NCI-H187 treated with DMSO at 0.1 percent for 48 hours (cell line): ENCODE measurements at places on chromosomes 16 and 17.

DNA sequence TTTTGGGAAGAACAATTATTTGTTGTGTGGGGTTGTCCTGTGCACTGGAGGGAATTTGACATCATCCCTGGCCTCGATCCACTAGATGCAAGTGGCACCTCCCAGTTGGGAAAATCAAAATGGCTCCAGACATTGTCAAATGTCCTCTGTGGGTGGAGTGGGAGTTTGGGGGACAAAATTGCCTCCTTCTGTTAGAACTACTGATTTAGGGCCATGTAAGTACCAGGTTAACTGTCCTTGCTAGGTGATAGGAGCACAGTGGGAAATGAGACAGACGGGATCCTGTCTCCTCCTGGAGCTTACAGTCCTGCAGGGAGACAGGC is 56.8 kb downstream of the ARHGAP23 start:
- no peak for DNase-seq

GRCh38 chr16:19555938-19556771 is 652 bp downstream of the VPS35L start:
- no peak for DNase-seq

DNA sequence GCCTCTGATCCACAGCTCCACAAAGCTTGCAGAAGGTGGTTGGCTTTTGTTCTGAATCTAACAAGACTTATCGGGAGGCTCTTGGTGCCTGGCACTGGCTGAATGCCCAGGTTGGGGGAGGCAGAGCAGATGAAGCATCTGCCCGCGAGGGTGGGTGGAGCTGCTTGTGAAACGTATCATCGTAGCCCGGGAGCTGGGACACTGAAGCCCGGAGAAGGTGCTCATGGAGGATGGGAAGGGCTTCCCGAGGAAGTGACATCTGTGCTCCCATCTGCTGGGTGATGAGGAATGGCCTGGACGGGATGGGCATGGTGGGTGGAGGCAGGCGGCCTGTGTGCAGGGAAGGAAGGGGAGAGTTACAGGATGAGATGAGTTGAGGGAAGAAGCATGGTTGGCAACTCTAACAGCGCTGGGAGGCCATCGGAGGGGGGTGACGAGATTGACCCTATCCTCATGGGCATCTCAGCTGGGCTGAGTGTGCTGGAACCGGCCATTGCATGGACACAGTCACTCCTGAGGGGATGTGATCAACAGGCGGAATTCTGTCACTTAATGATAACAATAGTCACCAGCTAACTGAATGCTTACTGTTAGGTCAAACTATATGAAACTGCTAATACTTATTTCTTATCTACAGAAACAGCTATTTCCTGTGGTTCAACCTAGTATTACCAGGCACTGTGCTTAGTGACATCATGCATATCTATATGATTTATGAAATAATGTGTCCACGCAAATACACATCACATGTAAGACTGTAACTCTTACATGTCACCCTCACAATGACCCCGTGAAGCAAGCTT is 102.7 kb downstream of the ABCC6 start:
- no peak for DNase-seq

- DNase-seq, result no peak
These were observed 277.5 kb upstream of the MYOCD start for GRCh38 chr17:12388226-12388625.

DNA sequence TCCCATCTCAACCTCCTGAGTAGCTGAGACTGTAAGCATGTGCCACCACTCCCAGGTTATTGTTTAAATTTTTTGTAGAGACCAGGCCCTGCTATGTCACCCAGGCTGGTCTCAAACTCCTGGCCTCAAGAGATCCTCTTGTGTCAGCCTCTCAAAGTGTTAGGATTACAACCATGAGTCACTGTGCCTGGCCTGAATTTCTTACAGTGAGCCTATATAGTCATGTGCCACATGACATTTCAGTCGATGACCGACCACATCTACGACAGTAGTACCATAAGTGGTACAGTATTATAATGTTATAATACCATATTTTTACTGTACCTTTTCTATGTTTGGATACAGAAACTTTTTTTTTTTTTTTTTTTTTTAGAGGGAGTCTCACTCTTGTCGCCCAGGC is 195.3 kb downstream of the STX8 start:
- DNase-seq, result no peak

DNA sequence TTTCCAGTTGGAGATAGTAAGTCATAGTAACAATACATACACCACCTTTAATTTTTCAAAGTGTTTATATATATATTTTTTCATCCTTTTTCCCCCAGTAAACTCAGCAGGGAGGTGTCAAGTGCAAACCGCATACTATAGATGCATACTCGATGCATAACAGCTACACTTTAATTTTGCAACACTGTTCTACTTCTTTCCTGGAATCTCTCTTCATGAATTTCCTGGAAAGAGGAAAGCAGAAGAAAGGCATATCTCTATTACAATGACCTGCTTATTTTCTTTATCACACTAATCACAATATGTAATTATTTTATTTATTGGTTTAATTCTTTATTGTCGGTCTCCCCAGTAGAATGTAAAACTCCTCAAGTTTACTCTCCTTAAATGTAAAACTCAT is 140.0 kb downstream of the SNX11 start:
- DNase-seq, result no peak

DNA sequence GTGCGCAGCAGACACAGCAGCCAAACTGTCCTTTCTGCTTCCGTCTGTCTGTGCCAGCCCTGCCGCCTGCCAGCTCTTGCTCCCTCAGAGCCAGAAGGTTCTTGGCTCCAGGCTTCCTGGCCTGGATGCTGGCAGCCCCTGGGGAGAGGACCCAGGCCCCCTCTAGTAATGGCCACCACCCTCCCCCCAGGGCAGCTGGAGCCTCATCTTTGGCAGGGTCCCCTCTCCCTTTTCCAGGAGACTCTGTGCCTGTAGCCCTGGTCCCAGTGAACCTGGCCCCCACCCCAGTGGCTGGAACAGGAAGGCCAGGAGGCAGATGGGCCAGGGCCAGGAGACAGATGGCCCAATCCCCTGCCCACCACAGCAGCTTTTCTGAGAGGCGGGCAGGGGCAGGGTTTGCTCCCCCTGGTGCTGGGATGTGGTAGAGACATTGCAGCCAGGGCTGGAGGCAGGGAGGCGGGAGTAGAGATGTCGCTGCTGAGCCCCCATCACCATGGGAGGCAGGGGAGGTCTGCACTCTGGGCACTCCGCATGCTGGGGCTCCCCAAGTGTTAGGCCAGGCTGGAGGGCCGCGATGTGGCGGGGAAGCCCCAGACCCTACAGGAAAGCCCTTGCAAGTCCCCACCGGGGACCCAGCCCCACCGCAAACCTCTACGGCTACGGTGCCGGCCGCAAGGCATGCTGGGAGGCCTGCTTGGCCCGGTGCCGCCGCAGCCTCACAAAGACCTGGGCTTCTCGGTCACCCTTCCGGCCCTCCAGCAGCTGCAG is 16.7 kb downstream of the UNC13D start:
- no peak for DNase-seq

DNA sequence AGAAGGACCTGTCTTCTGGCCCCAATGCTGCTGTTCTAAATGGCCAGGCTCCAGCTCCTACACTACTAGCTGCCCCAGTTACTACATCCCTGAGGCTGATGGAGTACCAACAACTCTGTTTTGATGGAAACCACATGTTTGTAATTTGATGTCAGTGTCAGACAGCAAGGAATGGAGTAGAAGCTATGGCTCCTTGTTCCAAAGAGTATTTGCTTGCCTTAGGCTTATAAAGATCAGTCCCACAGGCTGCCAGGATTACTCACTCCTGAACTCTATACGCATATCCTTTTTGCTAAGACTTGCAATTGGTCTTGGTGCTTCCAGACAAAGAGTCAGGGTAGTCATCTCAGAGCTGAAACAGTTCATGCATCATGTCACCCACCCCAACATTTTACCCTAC is 139.6 kb downstream of the HS3ST3A1 start:
- no peak for DNase-seq

DNA sequence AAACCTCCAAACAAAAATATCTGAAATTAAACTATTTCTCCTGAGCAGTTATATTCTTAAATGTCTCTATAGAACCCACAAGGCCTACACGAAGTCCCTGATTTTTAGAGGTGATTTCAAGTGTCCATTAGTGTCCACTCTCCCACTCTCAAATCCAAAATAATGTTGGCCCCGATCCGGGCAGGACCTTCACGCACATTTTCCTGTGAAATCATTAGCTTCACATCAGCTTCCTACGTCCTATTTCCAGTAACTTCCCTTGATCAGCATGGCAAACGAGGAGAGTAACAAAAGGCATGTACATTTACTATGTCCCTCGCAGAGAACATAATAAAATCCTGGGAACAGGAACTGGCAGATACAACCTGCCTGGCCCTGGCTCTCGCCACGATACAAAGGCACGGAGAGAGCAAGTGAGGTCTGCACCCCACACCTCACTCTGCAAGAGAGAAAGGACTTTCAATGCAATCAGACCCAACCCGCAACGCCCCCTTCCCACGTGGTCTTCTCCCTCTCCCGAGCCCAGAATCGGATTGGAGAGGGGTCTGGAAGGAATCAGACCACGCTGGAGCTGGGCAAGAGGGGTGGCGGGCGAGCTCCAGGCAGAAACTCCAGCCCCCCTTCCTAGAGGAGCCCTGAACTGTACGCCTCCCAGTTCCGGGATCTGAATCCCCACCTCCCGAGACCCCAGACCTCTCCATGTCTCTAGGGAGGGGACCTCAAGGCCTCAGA is 17.5 kb upstream of the C17orf78 start:
- DNase-seq, result no peak

GRCh38 chr16:60818465-60818864 is 1217.8 kb downstream of the CDH8 start:
- DNase-seq, result no peak

- no peak for DNase-seq
These were observed 686 bp upstream of the MIEF2 start for GRCh38 chr17:18259621-18260331.

- DNase-seq, result no peak
These were observed 1.6 kb downstream of the ASIC2 start for GRCh38 chr17:33291248-33292200.

DNA sequence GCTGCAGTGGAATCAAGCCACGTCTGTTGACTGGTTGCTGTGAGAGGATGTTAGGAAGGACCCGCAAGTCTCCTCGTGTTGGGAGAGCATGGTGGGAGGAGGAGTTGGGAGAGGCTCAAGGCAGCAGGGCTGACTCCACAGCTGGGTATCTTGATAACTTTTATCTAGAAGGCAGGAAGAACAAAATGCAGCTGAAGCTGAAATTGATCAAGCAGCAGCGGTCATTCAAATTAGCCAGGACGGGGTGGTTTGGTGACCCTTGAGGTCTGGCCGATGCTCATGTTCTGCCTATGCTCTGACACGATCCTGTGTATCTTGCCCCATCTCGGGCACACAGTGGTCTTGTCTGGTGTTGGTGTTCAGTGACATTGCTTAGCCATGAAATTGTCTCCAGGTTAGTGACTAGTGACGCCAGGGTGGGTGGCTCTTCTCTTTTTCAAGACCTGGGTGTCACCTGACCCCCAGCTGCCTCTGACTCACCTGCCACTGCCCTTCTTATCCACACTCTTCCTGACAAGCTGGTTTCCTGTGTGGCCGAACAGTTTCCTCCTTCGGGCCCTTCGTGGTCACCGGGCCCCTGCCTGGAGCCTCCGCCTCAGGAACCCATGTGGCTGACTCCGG is 19.1 kb downstream of the NPTX1 start:
- no peak for DNase-seq

DNA sequence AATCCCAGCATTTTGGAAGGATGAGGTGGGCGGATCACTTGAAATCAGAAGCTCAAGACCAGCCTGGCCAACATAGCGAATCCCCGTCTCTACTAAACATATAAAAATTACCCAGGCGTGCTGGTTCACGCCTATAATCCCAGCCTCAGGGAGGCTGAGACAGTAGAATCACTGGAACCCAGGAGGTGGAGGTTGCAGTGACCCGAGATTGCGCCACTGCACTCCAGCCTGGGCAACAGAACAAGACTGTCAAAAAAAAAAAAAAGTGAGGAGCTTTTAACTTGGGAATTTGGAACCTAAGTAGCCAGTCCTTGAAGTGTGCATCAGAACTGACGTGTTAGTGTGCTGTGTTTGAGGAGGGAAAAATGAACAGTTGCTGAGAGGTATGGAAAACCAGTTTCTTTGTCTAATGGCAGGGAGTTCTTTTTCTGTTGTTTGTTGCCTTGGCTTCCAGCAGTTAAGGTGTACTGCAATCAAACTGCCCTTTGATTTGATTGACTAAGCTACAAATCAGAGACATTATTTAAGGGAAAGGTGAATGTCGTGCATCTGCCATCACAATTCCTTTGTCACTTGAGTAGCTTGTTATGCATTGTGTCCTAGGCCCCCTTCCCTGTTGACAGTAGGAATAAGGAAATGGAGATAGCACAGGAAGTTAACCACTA is 8.6 kb upstream of the DUSP14 start:
- no peak for DNase-seq

GRCh38 chr17:65627891-65628643 is 66.6 kb upstream of the AXIN2 start:
- DNase-seq, result no peak

- DNase-seq, result no peak
These were observed 352.4 kb downstream of the C16orf95 start for GRCh38 chr16:86964796-86965241.

DNA sequence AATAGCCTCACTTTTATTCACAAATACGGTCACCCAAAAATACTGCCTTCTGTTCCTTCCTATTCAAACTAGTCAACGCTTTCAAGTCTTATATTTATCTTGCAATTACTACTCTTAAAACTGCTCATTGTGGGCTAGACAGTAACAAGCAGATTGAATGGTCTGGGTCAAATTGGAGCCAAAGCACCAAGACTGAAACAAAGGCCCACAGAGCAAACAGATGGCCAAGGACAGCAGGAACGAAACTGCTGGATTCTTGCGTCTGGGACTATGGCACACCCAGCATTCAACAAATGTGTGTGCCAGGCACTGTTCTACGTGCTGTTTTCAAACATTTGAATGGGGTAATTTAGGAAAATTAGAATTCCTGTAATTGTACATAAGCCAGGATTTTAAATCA is 250.1 kb upstream of the PSMD7 start:
- DNase-seq, result no peak

DNA sequence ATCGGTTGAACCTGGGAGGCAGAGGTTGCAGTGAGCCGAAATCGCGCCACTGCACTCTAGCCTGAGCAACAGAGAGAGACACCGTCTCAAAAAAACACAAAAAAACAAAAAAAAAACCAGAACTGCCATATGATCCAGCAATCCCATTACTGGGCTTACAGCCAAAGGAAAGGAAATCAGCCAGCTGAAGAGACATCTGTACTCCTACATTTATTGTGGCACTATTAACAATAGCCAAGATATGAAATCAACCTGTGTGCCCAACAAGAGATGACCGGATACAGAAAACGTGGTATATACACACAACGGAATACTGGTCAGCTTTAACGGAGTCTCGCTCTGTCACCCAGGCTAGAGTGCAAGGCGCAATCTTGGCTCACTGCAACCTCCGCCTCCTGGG is 14.6 kb downstream of the FANCA start:
- DNase-seq, result no peak

GRCh38 chr16:53129281-53130158 is 74.7 kb downstream of the CHD9 start:
- DNase-seq, result no peak

DNA sequence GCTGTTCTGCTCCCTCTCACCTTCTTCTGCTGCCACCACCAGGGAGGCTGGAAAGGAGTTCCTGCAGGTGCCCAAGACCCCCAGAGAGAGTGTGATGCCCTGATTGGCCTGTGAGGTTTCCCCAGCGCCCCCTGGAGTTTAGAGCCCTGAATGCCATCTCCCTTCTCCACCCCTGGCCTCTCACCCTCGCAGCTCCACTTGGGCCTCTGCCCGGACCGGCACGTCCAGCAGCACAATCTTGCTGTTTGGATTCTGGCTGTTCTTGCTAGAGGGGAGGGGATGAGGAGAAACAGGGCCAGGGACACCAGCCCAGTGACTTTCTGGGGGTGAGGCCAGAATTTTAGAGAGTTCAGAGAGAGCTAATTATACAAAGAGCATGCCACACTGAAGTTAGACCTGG is 12.5 kb upstream of the FAM171A2 start:
- DNase-seq, result no peak
